ENCODE measurements at places on chromosomes 11 and 22.

DNA sequence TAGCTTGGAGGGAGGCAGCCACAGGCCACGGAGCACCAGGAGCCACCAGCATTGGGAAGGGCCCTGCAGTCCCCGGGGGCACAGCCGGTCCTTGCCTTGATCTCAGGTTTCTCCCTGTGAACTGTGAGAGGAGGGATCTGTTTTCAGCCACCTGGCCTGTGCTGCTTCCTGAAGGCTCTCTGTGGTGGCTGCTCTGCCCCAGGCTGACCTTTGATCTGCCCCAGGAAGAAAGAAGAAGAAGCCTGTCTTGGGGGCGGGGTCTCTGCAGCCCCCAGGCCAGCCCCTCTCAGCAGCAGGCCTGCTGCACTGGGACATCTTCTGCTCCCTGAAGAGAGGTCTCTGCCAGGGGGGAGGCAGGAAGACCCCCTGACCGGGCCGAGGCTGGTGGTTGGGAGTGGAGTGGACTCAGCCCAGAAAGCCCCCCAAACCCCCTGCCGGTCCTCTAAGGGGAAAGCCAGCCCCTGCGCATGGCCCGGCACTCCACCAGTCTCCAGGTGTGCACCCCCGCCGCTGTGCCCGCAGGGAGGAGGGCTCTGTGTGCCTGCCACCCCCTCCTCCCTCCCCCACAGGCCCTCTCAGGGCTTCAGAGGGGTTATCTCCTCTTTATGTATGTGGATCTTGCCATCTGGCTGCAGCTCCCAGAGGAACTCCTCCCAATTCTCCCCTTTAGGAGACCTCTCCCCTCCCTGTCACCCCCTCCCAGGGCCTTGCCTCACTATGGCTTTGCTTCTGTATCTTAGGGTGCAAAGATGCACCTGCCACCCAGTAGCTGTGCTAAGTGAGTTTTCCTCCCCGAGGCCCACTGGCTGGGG lies 675.3 kb downstream of the BRD1 start:
- ATAC-seq, result no peak

DNA sequence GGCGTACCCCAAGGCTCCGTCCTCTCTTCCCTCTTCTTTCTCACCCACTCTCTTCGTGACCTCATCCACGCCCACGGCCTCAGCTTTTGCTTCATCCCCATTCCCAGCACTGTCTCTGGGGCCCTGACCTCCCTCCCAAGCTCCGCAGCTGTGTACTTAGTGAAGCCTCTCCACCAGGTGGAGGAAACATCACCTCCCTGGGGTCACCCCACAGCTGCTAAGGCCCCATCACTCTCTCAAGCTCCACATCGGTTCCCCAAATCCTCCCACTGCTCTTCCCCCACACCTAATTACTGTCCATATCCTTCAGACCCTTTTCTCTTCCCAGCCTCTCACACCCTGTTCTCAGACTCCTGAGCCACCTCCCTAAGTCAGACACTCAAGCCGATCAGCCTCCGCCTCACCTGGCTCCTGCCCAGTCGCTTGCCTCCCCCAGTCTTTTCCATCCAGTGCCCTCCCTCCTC lies 7.9 kb upstream of the SYT7 start:
- ATAC-seq, result no peak

- ATAC-seq, result peak; percentile 88
Observed at GRCh38 chr22:31177420-31178162, 17.6 kb downstream of the RNF185 start.

DNA sequence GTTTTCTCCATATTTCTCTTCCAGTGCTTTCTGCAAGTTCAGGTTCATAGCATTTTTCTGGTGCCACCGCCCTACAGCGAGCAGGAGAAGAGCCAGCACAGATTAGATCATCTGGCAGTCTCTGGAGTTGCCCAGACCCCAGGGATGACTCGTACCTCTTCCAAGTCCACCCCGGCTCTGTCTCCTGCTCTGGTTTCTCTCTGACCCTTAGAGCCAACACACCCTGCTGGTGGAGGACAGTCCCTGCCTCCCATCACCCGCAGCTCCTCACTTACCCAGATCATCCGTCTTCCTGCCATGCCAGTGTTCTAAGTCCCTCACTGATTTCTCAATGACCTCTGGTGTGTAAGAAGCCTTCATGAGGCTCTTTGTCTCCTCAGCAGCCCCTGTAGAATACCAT lies 28.0 kb downstream of the TST start:
- ATAC-seq, result no peak

DNA sequence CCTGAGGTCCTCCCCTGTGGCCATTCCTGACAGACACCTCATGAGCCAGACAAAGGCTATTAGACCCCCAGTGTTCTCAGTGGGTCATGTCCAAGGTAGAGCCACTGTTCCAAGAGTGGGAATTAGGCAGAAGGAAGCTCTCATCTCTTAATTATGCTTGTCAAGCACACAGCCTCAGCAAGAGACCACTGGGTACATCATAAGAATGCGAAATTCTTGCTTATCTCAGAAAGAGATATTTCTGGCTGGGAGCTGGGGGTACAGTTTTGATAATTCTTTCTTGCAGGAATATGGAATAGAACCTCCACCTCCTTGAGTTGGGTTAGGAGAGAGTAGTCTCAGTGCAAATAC lies 1280.0 kb upstream of the CNTN5 start:
- ATAC-seq, result no peak

- ATAC-seq, result no peak
Observed at GRCh38 chr11:46894961-46895360, 23.4 kb downstream of the LRP4 start.

DNA sequence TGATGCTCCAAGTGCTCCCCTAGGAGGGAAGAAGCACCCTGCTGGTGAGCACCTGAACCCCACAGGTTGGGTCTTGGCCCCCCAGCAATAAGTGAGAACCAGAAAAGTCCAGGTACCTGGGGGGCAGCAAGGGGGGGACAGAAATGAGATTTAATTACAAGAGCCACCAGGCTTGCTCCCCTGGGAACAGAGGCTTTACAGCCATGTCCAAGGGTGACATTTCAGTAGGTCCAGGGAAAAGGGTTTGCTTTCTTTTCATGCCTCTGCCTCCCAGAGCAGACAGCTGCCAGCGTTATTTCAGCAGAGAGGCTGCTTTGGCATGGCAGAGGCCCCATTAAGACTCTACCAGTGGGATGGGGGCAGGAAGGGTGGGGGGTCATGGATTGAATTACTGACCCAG lies 437.7 kb downstream of the BUD13 start:
- no peak for ATAC-seq

GRCh38 chr22:30422481-30423300 lies 2.9 kb upstream of the MTFP1 start:
- peak; percentile 30 for ATAC-seq

DNA sequence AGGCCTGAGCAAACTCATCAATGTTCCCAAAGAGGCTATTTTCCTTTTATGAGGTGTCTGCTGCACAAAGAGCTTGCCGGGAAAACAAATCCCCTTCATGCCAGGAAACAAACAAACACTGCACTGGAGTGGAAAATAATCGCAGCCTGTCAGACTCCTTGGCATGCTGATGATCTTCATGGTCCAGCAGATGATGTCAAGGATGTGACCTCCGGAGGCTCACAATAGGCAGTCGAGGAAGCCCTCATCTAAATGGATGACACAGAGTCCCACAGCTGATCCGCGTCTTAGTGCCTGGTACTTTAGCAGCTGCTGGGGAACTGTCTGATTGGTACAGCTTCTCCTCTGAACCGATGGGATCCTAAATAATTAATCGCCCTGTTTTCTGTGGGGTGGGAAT lies 187.6 kb downstream of the TENM4 start:
- no peak for ATAC-seq

DNA sequence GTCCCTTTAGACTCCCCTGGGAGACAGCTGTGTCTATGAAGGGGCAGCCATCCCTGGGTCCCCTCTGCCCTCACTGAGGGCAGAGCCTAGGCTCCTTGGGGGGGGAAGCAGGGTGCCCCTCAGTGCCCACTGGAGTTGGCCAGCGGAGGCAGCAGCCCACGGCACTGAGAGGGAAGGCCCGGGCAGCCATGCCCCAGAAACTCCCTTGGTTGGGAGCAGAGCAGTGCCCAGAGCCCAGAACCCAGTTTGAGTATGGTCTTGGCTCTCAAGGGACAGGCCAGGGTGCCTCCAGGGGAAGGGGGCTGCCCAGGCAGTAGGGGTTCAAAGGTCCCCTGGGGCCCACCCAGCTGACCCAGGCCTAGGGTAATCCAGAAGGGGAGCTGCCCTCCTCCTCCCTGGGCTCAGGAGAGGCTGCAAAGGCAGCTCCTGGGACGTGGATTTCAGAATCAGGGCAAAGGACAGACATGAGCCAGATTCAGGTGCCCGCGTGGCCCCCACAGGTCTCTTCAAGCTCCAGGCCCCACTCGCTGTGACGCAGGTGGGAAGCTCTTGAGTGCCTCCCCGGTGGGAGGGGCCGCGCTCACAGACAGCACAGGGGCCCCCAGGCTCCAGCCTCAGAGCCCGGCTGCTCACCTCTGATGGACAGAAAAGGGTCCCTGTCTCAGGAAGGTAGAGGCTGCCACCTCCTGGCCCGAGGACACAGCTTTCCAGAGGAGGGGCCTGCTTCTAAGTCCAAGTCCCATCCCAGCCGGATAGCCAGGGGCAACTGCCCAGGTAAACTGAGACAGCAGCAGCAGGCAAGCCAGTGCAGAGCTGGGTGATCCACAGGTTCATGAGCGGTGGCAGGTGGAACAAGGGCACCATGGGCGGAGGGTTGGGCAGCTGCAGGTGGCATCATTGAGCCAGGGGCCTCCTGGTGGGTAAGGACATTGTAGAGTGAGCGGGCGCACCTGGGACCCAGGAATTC lies 2.6 kb downstream of the C11orf21 start:
- 0 out of 3 replicates have a peak, but pooled peaks have one; percentile 18 for ATAC-seq

GRCh38 chr22:39454385-39454871 lies 2.4 kb upstream of the MGAT3 start:
- no peak for ATAC-seq

GRCh38 chr11:3184732-3185347 lies 19.7 kb upstream of the OSBPL5 start:
- no peak for ATAC-seq

DNA sequence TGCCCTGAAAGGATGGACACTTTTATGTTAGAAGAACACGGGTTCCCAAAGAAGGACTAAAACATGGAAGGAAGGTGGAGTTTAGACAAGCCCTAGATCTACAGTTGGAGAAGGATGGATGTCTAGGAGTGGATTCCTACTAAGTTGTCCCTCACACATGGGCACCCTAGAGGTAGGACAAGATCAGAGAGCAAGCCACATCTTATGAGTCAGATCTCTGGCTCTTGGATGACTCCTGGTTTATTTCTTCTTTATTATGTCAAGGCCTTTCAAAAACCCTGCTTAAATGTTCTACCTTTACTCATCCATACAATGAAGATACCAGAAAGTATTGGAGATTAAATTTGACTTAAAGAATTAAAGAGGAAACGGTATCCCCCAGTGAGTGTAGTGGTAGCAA lies 34.4 kb downstream of the PRCP start:
- 0 out of 3 replicates have a peak, but pooled peaks have one; percentile 23 for ATAC-seq

GRCh38 chr11:119474682-119475596 lies 52.0 kb upstream of the THY1 start:
- ATAC-seq, result peak; percentile 73

DNA sequence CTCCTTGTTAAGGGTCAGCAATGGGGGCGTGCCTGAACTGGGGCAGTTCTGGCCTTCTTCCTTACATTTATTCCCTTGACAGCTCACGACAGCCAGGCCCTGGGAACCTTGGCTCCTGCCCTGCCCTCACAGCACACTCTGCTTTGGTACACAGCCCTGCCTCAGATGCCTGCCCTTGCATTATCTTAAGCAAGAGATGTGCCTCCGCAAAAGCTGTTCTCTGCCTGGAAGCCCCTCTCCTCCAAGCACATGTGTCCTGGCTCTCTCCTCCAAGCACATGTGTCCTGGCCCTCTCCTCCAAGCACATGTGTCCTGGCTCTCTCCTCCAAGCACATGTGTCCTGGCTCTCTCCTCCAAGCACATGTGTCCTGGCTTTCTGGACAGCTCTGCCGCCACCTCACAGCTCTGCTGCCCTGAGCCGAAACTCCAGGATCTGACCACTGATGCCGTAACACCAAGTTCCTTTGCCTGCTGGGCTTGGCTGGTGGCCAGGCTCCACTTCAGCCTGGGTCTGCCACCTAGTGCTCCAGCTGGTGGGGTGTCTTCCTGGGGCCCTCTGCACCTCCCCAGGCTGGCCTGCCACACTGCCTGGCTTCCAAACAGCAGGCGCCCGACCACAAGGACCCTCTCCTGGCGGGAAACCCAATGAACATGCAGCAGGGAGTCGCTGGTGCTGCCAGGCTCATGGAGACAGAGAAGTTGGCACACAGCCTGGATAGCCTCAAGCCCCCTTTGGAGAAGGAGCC lies 53.0 kb downstream of the SCUBE1 start:
- no peak for ATAC-seq
